ENCODE measurements at places on chromosomes 4 and X. TPM values are rescaled to one million over a fixed set of nuclear protein-coding genes. Genes with fewer than 3 reads are reported as not detected.
A peak's percentile ranks its signal among the peaks of the same experiment; 100 is the strongest.

- DNase-seq, result peak; percentile 19
These were observed 54.8 kb upstream of the MAPK10 start for GRCh38 chr4:86414686-86415085.

- DNase-seq, result no peak
These were observed 133.5 kb upstream of the FAM47B start for GRCh38 chrX:34809096-34809495.

- DNase-seq, result no peak
These were observed 7.0 kb downstream of the PKD2 start for GRCh38 chr4:88014386-88014905.

Gene STPG2
- total RNA-seq, result 0.31 TPM

Gene MAGEC1
- not detected for total RNA-seq

Gene C4orf50
- total RNA-seq, result 0.10 TPM

Data from tongue (tissue), 3 donors.